Germinal center (tissue), 1 donor: ENCODE measurements at places on chromosomes 7 and 10.

DNA sequence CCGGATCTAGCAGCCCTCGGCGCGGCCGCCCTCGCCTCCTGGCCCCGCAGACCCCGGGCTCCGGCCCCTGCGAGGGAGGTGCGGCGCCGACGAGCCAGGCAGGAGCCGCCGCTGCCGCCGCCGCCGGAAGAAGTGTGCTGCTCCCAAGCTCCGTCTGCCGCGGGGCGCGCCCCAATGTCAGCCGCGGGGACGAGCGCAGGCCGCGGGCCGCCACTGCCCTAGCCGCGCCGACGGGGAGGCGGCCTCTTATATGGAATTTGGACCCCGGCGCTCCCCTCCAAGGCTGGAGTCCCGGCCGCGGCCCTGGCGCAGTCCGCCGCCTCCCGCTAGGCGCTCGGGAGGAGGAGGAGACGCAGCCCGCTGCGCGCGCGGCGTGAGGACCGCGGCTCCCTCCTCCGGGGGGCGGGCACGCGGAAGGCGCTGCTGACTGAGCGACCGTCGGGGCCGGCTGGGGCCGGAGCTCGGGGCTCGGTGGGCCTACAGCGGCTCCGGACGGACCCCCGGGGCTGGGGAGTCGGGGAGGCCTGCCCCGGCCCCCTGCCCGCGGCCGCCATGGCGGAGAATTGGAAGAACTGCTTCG is at the start of gene TRIM8:
TSS of gene TRIM8 (plus strand) at position 414 of the 580 bp plus-strand sequence. CDS start at position 553, 139 bp downstream.
- DNase-seq = peak; percentile 54

DNA sequence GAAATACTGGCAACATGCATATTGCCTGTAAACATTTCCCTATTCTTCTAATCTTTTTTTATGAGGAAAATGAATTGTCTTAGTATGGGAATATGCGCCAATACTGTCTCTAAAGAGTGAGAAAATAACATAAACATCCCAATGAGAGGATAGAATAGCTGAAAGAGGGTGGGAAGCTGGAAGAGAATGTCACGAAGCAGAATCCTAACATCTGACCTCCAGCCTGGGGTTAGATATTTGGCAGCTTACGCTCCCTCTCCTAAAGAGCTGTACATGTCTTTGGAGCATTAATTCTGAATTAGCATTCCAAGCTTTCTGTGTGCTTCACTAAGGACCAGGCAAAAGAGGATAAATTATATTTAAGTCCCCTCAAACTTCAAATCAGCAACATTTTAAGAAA is 31.6 kb upstream of the SLC16A12 start:
- DNase-seq = no peak

DNA sequence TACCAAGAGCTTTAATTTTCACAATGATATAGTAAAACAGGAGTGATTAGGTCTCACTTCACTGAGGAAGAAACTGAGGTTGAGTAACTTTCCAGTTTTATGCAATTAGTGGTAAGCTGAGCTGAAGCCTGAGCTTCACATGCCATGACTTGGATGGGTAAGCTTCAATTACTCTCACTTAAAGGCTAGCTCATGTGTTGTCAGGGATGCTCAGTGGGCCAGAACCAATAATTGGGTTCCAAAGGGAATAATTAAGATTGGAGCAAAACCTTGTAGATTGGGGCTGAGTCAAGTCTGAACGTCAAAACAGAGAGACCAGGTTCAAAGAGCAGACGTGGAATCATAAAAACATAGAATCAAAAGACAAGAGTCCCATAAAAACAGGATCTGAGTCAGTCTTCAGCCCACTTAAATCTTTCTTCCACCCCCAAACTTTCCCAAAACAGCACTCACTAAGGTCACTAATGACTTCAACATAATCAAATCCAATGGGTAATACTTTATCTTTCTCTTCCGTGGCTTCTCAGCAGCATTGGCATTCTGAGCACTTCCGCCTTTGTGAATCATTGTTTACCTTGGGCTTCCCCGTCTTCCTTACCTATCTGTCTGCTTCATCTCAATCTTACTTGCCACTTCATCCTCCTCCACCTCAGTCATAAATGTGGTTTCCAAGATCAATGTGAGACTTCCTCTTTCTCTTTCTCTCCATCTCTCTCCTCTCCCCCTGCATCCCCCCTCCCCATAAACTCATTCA is 23.0 kb upstream of the EGFR start:
- DNase-seq = no peak

DNA sequence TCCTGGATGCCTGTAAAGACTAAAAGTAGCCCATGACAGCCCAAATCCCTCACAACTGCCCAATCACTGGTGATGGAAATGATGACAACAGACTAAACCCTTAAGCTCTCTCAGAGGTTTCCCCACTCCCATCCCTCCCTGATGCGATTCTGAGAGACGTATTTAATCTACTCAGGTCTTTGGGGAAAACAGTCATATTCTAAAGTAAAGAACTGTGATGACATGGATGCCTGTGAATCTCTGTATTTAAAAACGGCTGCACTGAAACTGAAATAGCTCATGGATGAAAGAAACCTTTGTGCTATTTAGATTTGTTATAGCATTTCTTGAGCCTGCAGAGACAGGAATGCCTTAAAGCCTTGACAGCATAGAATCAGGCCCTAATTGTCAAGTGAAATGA is 28.5 kb downstream of the VPS41 start:
- no peak for DNase-seq

GRCh38 chr7:40749877-40750276 is 615.1 kb downstream of the SUGCT start:
- DNase-seq = no peak

- DNase-seq = no peak
These were observed 26.5 kb downstream of the VPS50 start for GRCh38 chr7:93258661-93259060.

- no peak for DNase-seq
These were observed 107.5 kb downstream of the TWIST1 start for GRCh38 chr7:19009936-19010280.

DNA sequence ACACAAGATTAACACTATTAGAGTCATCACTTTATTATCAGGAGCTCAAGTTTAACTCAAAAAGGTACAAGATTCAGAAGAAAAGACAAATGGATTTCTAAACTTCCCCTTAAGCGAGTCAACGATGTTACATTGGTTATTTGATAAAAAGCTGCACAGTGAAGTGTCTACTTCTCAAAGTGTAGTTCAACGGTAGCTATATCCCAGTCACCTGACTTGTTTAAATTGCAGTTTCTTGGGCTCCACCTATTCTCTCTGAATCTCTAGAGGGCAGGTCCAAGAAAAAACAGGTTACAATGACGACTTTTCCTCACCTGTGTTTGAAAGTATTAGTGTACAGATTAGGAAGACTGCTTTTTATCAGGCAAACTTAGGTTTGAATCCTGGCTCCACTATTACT is 16.6 kb downstream of the MINDY3 start:
- DNase-seq = no peak

GRCh38 chr10:8844141-8844540 is 789.7 kb downstream of the GATA3 start:
- DNase-seq = no peak

DNA sequence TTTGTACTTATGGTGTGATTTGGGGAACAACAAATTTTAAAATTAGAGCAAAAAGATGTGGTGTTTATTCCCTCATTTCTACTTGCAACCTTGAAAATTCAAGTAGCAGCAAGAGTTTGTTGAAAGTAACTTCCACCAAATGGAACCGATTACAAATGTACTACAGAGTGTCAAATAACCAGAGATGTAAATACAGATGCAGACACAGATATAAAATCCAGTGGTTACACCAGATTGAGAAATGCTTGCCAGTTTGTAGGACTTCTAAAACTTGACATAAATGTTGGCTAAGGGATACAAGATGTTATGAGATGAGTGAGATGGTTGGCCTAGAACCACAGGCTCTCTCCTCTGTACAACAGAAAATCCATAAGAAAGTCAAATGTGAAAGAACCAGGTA is 162.1 kb downstream of the DIP2C start:
- DNase-seq = no peak

DNA sequence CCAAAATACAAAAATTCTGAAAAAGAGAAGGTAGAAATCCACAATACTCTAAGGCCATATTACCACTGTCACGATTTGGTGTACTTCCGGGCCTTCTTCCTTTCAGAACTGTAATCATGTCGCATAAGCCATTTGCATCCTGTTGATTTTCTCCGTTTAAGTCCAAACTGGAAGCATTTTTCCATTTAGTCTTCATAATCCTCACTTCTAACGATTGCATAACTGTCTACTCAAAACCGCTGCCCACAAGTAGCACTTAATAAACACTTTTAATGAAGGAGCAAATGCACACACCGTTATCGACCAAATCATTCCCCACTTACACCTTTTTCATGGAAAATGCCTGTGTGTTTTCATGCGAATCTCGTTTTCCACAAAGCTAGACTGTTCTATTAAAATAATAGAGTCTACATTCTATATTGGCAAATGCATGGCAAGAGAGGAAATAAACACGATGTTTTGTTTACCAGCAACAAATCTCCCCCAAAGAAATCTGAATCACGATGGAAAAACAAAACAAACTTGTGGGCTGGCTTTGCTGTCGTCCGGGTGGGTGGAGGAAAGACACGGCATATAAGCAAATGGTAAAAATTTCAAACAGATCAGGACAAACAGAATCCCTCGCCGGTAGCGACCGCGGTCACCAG is 1.0 kb downstream of the ATE1 start:
- DNase-seq = peak; percentile 48

- no peak for DNase-seq
These were observed 28.0 kb upstream of the CPN1 start for GRCh38 chr10:100109670-100110069.

GRCh38 chr7:42461537-42461936 is 224.5 kb upstream of the GLI3 start:
- DNase-seq = no peak

- no peak for DNase-seq
These were observed 98.3 kb upstream of the KCNIP2 start for GRCh38 chr10:101941871-101942270.

GRCh38 chr7:149860821-149861727 is 12.7 kb upstream of the ATP6V0E2 start:
- DNase-seq = no peak

- no peak for DNase-seq
These were observed 639.0 kb downstream of the AUTS2 start for GRCh38 chr7:70237256-70237655.

DNA sequence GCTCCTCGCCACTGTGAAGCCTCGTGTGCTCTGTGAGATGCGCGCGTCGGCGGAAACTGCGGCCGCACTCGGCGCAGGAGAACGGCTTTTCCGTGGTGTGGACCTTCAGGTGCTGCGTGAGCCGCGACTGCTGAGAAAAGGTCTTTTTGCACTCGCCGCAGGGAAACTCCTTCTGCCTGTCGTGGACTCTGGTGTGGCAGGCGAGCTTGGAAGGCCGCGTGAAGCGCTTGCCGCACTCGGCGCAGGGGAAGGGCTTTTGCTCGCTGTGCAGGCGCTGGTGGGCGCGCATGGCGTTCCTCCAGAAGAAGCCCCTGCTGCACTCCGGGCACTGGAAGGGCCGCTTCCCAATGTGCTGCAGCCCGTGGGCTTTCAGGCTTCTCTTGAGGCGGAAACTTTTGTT is 13.7 kb upstream of the ZNF786 start:
- DNase-seq = no peak

DNA sequence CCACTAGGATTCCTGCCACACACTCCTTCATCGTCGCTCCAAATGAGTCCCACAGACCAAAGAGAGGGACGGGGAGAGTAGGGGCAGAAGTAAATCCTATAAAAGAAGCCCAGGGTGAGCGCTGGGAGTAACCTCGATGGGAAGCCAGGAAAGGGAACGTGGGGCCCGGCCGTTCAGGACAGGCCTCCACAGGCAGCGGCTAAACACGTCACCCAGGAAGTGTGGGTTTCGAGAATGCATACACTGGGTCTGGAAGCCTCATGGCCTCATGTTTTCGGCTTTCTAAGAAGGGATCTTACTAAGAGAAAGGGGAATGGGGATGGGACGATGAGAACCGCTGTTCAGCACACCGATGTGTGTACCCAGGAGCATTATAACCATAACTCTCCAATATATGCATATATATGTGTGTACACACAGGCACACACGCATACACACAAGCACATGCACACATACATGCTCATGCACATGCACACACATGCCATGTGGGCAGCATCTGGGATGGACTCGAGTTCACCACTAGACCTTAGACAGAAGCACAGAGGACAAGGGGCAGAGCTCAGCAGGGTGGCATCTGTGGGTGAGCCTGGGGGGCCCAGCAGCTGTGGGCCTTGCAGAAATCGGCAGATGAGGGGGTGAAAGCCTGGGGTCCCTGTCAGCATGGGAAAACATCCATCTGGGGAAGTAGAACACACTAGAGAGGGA is 14.8 kb upstream of the CNPY1 start:
- DNase-seq = no peak

DNA sequence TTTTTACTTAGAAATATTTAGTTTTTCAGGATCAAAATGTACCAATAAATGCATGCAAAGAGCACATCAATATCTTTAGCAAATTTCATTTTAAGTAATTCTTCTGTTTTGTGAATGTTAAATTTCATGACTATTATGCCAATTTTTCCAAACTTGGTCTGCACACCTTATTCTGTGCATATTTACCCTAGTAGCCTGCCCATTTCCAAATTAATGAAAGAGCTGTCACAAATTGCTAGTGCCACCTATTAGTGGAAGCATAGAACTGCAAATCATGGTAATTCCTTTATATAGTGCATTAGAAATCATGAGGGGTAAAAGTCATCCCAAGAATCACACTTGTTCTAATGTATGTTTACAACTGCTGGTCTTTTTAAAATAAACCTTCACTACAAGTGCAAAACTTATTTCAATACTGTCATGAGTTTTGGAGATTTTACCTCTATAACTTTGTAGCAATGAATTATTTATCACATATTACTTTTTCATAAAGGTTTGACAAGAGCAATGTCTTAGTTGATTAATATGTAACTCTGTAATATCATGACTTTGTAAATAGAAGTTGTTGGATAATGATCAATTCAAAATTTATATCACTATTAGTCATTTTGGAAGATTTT is 5.7 kb downstream of the SEMA3A start:
- DNase-seq = no peak

- DNase-seq = peak; percentile 5
These were observed 91.4 kb downstream of the ZFAND4 start for GRCh38 chr10:45581216-45581549.

DNA sequence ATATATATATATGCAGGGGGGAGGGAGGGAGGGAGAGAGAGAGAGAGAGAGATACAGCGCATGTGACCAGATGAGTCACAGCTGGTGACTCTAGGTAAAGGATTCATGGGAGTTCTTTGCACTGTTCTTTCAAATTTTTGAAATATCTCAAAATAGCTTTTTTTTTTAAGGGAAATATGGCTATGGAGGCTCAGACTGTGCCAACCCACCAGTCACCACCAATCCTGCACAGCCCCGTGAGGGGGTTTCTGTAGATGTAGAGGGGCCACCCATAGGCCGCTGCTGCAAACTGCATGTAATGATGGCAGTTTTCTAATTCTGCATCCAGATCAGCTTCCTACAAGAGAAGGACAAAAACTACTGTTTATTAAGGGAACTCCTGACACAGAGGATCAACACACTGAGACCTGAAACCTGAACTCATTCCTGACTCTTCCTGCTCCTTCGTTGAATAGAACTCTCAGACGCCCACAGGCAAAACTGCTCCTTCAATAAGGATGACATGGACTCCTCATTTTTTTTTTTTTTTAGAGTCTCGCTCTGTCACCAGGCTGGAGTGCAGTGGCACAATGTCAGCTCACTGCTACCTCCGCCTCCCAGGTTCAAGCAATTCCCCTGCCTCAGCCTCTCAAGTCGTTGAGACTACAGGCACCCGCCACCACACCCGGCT is 17.3 kb downstream of the DAGLB start:
- DNase-seq = no peak

- DNase-seq = no peak
These were observed 85.4 kb downstream of the PTPRN2 start for GRCh38 chr7:158502068-158502750.

GRCh38 chr10:117896517-117896916 is 150.2 kb downstream of the RAB11FIP2 start:
- DNase-seq = no peak

- DNase-seq = no peak
These were observed 78.2 kb upstream of the STEAP1B start for GRCh38 chr7:22578007-22578733.
